ENCODE measurements at places on chromosomes 5 and 9. TPM values are rescaled to one million over a fixed set of nuclear protein-coding genes. Genes with fewer than 3 reads are reported as not detected.
A peak's percentile ranks its signal among the peaks of the same experiment; 100 is the strongest.

Gene PGM5
- 0.08 TPM for total RNA-seq

Gene BNC2
- total RNA-seq = not detected

GRCh38 chr9:136748666-136749611, 614 bp upstream of the LCN6 start:
- no peak for DNase-seq

Gene EPB41L4B
- total RNA-seq = 10.1 TPM

DNA sequence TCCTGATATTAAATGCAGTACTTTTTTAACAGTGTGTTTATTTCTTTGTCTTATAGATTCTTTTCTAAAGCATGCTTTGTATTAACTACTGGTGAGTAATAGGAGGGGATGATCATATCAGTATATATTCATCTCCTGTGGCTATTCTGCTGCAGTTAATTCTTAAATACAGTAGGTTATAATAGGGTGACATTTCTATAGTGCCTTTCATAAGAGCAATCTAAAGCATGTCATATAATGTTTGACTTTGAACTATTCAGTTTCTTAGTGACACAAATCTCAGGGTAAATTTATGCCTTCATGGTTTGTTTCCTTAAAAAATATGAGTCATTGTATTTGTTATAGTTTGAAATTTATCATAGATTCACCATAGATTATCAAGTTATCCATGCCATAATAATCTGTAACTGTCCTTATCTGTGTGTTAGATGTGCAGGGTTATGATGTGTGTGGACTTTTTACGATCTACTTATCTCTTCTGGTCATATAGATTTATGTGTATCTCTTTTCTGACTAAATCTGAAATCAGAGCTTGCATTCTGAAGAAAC, 1019.5 kb downstream of the NR2F1-AS1 start:
- DNase-seq = peak; percentile 30

DNA sequence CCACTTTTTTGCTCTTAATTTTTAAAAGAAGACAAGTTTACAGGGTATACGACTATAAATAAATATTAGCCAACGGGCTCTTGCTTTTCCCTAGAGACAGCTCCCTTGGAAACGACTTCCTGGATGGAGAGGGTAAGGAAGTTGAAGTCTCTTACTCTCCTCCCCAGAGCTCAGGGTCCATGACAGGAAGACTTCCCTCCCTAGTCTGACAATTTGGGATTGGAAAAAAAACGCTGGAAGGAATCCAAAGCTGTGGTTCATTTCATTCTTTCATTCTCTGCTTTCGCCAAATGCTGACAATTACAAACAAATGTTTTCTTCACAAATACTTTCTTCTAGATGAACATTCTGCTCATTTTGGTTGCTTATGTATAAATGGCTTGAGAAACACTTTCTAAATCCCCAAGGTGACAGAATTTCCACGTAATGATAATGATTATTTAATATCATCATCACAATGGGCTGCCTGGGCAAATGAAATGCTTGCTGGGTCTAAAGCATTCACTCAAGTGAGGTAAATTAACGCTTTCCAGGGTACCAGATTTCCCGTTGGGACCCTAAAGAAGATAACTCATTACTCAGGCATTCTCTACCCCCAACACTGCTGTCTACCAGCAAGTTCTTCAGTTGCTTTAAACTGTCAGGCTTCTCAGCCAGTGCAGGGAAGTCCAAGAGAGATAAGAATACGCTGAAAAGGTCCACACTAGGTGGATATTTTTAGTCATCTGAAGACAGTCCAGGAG, 139.8 kb upstream of the SLC30A5 start:
- DNase-seq = no peak

DNA sequence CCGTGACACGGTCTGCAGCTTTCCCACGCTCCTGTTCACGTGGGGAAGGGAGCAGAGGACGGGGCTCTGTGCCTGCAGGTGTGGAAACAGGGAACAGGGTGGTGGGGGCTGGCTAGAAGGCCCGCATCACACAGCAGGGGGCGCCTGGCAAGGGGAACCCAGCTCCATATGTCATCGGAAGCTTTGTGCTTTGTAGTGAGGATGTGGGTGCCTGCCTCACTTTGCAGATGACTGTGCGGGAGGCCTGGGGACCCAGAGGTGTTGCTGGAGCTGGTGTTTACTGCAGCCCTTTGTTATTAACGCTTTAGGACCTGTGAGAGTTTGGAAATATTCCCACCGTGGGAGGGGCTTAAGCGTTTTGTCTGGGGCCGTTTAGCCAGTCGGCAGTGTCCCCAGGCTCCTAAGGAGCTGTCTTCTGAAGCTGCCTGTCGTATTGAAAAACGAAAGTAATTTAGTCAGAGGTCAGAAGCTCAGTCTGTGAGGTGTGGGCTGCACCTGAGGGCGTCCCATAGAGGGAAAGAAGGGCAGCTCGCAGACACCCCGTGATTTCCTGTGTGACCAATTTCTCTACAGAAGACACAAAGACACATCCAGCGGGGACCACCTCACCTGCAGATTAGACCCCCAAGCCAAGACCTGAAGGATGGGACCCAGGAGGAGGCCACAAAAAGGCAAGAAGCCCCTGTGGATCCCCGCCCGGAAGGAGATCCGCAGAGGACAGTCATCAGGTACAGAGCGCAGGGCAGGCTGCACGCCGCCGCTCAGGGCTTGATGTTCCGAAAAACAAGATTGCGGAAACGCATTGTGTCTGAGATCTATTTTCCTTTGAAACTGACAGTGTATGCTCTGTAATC, 9.1 kb downstream of the MAN1B1 start:
- DNase-seq = no peak

- no peak for DNase-seq
These were observed 277.6 kb downstream of the ATPSCKMT start for GRCh38 chr5:9972059-9972458.

Gene PCSK5
- 33.7 TPM for total RNA-seq

- DNase-seq = no peak
These were observed 10.7 kb upstream of the COL5A1 start for GRCh38 chr9:134630861-134631260.

- DNase-seq = no peak
These were observed 3.9 kb downstream of the LCN8 start for GRCh38 chr9:136754059-136754572.

DNA sequence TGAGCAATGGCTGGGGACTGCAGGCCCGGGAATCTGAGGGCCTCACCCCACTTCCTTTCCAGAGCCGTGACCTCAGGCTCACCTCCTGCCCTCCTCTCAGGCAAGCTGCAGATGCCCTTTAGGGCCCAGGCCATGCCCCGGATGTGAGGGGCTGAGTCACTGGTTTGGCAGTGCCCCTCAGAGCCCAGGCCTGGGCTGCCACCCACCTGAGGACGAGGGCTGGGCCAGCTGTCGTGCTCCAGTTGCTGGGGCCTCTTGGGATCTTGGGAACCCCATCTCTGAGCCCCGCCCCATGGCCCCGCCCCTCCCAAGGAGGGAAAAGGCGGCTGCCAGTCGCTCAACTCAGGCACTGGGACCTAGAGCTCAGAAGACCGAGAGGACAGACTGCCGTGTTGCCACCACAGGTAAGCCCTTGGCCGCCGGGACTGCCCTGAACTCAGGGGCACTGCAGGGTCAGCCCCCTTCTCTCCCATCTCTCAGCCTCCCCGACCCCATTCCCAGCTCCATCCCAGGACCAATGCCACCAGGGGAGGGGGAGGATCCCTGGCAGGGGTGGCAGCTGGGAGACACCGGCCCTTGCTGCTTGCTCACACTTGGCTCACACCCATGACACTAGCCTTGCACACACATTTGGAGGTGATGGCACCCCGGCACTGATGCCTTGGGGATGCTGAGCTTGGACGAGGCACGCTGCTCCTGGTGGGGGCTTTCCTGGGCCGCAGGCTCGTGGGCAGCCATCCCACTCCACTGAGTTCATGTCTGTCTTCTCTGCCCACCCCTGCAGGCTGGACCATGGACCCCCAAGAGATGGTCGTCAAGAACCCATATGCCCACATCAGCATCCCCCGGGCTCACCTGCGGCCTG, at the start of gene CYSRT1:
Gene CYSRT1, plus strand, starts transcription at position 345 of the 865 bp plus-strand sequence. Its CDS starts 448 bp downstream, at position 793.
- DNase-seq = no peak

- no peak for DNase-seq
These were observed 135.4 kb upstream of the IER5L start for GRCh38 chr9:129313331-129313955.

Gene ARHGEF39
- total RNA-seq = 16.2 TPM

GRCh38 chr5:140145818-140146522, 20.2 kb downstream of the IGIP start:
- DNase-seq = peak; percentile 71

GRCh38 chr5:39256477-39257235, 37.3 kb upstream of the FYB1 start:
- DNase-seq = no peak

GRCh38 chr5:65762234-65762633, 40.2 kb downstream of the NLN start:
- DNase-seq = no peak

GRCh38 chr5:87997662-87998061, 271.0 kb downstream of the TMEM161B start:
- DNase-seq = no peak

Gene WDR38
- not detected for total RNA-seq

DNA sequence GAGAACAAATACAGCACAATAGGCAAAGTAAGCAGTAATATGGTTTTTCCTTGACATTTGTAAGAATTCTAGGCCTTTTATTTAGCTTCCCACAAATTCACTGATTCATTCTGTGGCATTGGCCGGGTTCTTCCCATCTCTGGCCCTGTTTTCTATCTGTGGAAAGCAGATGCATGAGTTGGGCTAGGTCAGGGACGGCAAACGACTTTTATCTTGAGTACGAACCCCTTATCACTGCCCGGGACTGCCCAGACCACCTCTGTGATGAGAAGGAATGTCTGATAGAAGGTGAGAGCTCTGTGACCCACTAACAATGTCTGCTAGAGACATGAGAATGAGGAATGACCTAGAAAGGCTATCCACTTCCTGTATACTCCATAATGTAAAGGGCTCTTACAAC, 35.4 kb upstream of the ADAM19 start:
- DNase-seq = no peak

GRCh38 chr9:100589582-100589981, 11.7 kb downstream of the CAVIN4 start:
- no peak for DNase-seq

DNA sequence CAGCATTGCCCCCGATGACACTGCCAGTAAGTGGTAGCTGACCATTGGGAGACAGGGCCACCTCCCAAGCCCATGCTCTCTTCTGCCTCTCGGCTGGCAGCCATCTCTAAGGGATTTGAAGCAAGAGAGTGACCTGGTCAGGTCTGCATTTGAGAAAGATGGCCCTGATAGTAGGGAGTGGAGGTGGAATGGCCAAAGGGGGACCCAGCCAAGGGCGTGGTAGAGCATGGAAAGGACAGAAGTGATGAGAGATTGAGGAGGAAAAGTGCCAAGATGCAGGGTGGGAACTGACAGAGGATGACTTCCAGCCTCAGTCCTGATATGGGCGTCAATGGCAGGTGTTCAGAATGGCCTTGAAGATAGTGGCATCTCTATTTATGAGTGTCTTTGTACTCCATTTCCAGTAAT, 9.0 kb downstream of the ABL1 start:
- DNase-seq = no peak

Gene TPM2
- total RNA-seq = 69.8 TPM

Gene ITGA2
- 11.6 TPM for total RNA-seq

DNA sequence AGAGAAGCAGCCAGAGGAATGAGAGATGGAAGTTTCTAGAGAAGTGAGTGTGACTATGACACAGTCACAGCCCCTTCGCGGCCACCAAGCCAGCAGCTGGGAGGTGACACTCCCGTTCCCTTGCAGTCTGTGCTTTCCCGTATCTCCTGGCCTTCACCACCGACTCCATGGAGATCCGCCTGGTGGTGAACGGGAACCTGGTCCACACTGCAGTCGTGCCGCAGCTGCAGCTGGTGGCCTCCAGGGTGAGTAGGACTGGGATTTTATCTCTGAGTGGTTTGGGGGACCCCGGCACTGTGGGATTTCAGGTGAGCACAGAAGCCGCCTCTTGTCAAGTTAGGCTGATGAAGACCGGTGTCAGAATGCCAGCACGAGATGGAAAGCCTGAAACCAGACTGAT, 12.1 kb upstream of the SLC2A8 start:
- no peak for DNase-seq

Gene SPATA31C1
- not detected for total RNA-seq

Gene SMIM27
- 1.9 TPM for total RNA-seq

Gene SLC6A19
- not detected for total RNA-seq

GRCh38 chr9:93906195-93906880, 48.8 kb downstream of the BARX1 start:
- DNase-seq = no peak

DNA sequence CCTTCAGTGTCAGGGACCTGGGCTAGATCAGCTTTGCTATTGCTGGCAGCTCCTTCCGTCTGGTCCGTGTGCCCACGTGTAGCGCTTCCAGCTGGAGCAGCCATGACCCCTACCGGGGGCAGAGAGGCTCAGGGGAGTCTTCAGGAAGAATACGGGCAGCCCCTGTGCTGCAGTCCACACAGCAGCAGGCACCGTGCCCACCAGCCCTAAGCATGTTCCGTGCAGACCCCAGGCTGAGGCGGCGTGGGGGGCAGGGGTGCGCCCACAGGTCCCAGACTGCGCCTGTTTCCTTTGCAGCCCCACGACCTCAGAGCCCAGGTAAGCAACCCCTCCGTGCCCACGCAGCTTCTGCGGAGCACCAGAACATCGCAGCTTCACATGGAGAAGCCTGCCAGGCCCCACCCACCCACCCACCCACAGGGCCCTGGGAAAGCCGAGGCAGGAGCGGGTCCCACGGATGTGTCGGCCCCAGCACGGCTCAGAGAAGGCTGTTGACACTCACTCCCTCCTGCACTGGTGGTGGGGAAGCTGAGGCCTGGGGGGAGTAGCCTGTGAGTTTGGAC, 83.1 kb downstream of the KCNT1 start:
- DNase-seq = no peak

Gene HMCN2
- under 0.01 TPM for total RNA-seq

DNA sequence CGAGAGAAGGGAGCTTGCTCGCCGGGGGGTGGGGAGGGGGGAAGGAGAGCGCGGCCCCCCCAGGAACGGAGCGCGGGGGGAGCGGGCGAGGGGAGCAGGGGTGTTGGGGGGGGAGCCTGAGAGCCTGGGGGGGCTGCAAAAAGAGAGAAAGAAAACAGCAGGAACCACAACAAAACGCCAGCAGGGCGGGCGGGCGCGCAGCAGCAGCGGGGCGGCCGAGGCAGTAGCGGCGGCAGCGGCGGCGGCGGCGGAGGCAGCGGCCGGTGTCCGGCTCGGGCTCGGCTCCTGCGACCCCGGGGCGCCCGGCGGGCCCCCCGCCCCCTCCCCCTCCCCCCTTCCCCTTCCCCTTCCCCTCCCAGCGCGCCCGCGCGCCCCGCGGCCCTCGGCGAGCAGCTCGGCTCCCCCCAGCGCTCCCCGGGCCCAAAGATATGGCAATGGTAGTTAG, 1.6 kb downstream of the NR2F1 start:
- no peak for DNase-seq

Gene ACER2
- total RNA-seq = 3.0 TPM

Gene HAVCR2
- not detected for total RNA-seq

DNA sequence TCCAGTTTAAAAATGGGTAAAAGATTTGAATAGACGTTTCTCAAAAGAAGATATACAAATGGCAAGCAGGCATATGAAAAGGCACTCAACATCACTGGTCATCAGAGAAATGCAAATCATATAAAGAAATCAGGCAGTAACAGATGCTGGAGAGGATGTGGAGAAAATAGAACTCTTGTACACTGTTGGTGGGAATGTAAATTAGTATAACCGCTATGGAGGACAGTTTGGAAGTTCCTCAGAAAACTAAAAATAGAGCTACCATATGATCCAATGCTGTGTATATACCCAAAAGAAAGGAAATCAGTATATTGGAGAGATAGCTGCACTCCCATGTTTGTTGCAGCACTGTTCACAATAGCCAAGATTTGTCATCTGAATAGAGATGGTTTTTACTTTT, 42.7 kb downstream of the SLC12A2 start:
- no peak for DNase-seq

- DNase-seq = no peak
These were observed 28.1 kb downstream of the LMNB1 start for GRCh38 chr5:126805063-126805462.
